Hypothalamus (tissue), 51 donors: ENCODE measurements at places on chromosomes 3 and 15.

DNA sequence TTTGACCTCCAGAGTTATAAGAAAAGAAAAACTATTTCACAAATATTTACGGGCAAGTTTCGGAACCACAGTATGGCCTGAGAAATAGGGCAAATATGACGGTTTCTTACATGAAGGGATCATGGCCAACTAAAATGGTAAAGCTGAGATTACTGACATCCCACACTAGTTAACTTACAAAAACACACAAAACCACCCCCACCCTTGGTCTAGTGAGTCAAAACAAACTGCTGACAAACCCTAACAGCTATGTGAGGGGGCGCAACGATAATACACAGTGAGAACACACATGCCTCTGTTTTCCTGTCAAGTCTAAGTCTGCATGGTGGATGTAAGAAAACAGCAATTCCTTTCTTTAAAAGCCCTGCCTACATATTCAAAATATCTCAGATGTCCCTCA lies 32.3 kb downstream of the CBLB start:
- DNase-seq: no peak

- DNase-seq: no peak
Observed at GRCh38 chr3:186665625-186666188, at the start of gene HRG. Gene HRG, plus strand, starts transcription at chr3:186666014. Its CDS starts 18 bp downstream, at chr3:186666032.

DNA sequence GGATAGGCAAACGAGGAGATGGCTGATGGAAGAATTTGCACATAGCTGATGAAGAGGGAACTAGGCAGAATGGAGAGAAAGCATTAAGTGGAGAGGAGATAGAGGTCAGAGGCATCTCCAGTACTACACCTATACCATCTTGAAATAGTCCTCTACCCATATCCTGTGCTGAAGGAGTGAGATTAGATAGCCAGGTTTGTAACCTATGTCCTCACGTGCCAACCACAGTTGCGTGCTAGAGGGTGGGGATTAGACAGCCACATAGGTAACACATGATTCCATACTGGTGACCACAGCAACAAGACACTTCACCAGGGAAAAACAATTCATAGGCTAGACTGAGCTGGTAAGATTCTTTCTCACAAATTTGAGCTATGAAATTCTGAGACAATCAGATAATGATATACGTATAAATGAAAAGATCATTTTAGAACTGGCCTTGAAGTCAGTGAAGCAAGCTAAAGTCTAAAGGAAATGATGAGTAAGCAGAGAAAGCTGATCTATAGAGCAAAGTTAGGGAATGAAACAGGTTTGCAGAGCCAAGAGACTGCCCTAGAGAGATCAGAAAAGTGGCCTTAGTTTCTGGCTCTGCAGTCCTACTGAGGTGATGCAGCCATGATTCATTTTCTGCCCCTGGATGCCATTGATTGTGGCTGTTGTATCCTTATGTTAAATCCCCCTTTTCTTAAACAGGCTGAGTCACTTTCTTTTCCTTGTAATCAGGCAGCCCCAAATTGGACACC lies 17.7 kb downstream of the MYNN start:
- DNase-seq: no peak

DNA sequence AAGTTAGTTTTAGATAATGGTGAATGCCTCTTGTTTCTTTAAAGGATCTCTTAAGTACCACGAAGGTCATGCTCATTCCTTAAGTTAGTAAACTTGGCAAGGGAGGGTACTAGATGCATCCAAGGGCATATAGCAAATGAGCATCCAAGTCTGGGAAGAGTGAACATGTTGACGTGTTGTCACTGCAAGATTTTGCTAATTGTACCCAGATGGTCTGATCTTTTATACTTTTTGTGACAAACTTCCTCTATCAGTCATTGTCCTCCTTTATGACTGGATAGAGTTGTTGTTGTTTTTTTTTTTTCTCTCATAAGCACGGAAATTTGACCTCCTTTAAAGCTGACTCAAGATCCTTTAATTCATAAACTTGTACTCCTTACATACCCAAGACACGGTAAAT lies 121.3 kb downstream of the CHST2 start:
- no peak for DNase-seq

DNA sequence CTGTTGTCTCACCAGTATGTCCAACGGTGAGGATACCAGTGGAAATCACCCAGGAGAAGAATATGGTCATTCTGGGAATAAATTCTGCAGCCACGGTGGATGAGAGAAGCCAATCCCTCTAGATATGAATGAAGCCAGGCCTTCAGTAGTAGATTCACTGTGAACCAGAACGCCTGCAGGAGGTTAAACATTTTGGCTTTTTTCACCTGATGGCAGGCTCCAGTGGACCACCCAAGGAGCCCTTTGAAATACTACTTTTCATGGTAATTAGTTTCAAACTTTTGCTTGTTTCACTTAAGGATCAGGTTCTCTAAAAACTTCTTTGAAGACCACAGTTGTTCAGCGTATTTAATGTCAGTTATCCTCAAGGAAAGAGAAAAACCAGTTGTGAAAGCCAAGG lies 353.4 kb downstream of the RORA start:
- DNase-seq: no peak

DNA sequence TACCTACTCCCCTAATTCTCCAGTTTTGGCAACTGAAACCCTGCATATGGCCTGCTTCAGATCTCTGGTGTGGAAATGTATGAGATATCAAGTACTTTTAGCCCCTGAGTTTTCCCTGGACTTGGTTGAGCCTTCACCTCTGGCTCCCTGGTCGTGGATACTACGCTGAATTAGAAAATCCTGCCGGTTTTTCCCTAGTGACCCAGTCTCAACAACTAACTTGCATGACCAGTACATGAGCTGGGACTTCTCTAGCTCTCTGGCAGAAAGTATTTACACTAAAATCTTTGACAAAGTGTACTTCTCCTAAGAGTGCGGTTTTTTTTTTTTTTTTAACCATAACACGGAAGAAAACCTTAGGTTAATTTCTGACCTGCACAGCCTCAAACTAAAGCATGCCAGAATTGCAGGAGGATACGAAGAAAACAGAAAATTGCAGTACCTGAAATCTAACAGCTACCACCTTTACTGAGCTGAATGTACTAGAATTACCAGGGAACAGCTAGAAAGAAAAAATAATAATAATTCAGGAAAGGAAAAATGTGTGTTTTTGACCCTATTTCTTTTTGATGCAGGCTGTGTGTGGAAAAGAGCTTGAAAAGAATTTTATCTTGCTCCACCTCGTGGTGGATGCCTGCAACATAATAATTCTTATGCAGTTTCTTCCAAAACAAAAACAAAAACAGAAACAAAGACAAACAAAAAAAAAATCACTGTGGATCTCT lies 165.6 kb downstream of the GMNC start:
- no peak for DNase-seq

DNA sequence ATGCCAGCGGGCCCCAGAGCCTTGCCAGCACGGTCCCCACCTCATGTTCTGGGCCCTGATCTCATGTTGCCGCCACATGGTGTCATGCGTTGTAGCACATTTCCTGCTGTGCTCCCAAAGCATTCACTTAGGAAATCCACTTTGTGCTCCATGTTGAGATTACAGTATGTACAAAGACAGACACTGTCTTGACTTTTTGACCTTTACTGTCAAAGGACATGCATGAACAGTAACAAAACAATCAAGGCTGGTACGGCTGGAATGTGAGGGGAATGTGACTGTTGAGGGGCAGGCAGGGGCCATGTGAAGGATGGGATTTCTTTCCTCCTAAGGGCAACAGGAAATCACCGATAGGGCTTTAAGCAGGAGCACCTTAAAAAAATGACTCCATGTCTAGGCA lies 53.3 kb upstream of the RPL32 start:
- no peak for DNase-seq

DNA sequence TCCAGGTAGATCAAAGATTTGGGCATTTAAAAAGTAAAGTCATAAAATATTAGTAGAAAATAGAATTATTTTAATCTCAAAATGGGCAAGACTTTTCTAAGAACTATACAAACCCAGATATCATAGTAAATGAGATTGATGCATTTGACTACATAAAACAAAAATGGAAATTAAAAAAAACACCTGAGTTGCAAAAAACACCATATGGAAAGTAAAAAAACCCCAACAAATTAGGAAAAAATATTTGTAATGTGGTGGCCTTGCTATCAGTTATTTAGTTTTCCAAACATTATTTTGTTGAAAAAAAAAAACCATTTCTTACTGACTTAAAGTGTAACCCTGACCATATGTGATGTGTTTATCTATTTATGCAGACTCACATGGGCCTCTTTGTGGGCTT lies 97.2 kb downstream of the PDCD6IP start:
- no peak for DNase-seq

DNA sequence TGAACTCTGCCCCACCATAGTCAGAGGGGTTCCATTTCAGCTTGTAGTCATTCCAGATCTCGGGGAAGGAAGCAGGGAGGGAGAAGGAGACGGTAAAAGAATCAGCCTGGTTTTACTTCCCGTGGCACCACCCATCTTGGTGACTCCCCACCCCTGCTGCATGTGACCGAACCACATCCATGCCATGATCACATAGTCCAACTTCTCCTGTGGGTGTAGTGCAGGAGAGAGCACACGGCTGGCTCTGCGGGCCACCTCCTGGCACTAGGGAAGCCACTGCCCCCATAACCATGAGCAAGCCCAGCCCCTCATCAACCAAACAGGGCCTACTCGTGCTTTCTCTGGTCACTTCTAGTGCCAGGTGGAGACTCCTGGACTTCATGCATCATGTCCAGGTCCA lies 3.7 kb downstream of the CHRNA3 start:
- no peak for DNase-seq

DNA sequence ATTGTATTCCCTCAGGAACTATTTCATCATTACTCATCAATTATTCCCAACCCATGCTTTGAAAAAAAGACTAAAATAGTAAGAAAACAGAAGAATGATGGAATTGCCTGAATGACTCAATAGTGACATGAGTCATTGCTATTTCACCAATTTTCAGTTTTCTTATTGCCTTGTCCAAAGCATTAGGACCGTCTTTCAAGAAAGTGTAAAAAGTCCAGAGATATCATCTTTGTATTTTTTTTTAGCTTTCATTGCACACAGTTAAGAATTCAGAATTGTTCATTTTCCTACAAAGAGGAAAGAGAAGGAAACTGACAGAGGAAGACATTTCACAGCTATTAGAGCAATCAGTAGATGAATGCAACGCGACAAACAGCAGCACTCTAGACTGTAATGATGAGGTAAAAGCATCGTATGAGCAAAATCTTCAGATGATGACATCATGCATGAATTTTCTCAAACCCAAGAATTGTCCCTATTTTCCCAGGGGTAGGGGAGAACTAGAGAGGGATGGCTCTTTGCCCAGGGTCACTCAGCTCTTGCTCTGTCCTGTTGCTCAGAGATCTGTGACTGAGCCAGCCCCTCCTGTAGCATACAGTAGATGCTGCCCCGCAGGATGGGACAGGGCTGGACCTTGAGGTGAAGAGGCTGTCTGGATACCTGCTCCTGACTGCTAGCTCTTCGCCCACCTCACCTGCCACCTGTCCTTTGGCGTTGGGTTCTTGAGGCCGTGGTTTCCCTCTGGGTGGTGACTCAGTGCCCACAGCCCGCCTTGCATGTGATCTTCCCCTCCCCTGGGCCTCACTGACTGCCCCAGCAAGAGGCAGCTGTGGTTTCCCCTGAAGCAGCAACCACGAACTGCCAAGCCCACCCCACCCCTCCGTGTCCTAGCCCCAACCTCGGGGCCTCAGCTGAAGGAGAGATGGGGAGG lies 84.8 kb downstream of the PPCDC start:
- DNase-seq: no peak

- no peak for DNase-seq
Observed at GRCh38 chr3:42892169-42892568, 13.8 kb upstream of the ZNF662 start.

DNA sequence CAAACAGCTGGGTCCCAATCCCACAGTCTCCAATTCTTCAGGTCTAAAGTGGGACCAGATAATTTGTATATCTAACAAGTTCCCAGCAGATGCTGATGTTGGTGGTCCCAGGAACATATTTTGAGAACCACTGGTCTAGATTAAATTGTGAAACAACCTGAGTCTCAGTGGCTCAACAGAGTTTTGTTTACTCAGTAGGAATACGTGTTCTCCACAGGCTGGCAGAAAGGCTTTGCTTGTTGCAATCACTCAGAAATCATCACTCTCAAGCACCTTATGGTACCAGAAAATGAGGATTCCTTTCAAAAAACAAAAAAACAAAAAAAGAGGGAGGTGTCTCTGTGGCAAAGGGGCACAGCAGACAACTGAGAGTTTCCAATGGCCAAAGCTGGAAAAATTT lies 118.0 kb downstream of the TNIK start:
- DNase-seq: no peak

- no peak for DNase-seq
Observed at GRCh38 chr3:139729300-139729699, 51.5 kb upstream of the NMNAT3 start.

GRCh38 chr3:30623351-30623750 lies 16.9 kb downstream of the TGFBR2 start:
- DNase-seq: no peak

DNA sequence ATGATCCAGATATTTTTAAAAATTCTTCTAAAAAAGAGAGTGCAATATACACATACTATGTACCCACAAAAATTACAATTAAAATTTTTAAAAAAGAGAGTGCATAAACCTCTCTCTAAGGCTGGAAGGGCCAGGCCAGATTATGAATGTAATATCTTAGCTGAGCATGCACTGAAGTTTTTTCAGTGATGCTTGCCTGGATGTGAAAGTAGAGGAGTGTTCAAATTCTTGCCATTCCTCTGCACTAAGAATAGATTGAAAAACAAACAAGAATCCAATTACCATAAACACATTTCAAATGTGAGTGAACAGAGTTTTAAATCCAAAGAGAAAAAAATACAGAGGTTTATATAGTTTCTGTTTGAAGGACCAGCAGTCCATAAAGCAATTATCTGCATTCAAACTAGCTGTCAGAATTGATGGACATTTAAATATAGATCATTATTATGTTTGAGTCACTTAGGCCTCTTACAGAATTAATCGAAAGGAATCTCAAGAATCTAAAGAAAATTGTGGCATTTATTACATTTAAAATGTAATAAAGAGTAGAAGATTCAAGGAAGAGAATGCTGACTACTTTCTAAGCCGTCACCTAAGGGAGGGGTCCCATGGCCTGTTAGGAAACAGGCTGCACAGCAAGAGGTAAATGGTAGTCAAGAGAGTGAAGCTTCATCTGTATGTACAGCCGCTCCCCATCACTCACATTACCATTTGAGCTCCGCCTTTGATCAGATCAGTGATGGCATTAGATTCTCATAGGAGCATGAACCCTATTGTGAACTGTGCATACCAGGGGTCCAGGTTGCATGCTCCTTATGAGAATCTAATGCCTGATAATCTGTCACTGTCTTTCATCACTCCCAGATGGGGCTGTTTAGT lies 159.3 kb upstream of the MDFIC2 start:
- DNase-seq: no peak

- no peak for DNase-seq
Observed at GRCh38 chr15:59616379-59616778, 4.8 kb downstream of the GCNT3 start.

- no peak for DNase-seq
Observed at GRCh38 chr15:91896341-91897055, 43.0 kb downstream of the SLCO3A1 start.

GRCh38 chr15:31172606-31173005 lies 71.1 kb upstream of the TRPM1 start:
- DNase-seq: no peak

DNA sequence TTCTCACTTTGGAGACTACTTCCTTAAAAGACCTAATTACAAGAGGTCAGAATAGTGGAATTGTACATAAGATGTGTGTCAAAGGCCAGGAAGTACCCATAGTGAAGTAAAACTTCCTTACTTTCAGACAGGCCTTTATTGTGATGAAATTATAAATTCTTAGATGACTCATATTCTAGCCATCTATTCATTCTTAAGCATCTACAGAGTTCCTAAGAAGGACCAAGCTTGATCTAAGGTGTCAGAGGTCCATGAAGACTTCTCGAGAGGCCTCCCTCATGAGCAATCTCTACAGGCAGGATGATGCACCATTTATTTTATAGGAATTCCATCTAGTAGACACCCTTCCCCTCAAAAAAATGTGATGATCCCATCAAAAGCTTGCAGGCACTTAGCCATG lies 493.3 kb downstream of the MAGI1 start:
- DNase-seq: no peak
